Bone marrow (tissue), 2 donors: ENCODE measurements at places on chromosomes 12 and 14.

- no peak for DNase-seq
Measured at GRCh38 chr12:9367828-9368227, 159.6 kb upstream of the PZP start.

GRCh38 chr12:43318021-43318420, 234.0 kb downstream of the ADAMTS20 start:
- no peak for DNase-seq

GRCh38 chr12:1929241-1929984, 11.0 kb upstream of the CACNA2D4 start:
- DNase-seq: no peak

DNA sequence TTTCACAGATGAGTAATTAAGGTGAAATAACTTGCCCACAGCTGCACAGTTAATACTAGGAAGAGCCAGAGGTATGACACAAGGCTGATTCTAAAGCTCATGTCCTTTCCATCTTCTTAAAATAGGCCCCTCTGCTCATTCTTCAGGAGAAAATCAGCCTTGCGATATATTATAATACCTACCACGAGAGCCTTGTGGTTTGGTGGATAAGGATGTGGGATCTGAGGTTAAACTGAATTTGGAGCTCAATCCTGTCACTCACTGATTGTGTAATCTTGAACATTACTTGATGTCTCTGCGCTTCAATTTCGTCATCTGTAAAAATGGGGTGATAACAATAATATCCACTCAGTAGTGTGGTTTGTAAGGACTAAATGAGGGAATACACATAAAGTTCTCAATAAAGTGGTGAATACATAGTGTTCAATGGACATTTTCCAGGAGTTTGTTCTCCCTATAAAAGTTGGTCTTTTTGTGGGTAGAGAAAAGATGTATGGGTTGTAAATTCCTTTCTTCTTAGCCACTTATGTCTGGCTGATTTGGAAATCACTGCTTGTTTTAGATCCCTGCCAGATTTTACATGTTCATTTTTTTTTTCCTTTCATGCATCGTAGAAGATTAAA, 25.1 kb upstream of the ATP2B1 start:
- peak; percentile 80 for DNase-seq

DNA sequence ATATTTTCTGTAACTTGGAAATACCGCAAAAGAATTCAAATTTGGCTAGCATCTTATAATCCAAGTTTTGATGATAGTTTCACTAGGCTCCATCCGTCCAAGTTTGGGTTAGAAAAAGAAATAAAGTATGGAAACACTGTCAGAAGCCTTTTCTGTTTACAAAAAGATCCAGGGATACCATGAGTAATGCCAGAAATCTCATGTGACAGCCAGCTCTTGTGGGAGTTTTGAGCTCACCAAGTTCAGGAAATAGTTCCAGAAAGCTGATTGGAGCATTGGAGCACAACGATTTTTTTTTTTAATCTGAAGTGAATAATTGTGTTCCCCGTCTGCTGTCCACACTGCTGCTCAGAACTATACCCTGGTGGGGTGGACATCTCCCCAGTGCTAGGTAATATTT, 229.7 kb upstream of the NPAS3 start:
- no peak for DNase-seq

- no peak for DNase-seq
Measured at GRCh38 chr12:130286741-130287440, 50.8 kb upstream of the PIWIL1 start.

DNA sequence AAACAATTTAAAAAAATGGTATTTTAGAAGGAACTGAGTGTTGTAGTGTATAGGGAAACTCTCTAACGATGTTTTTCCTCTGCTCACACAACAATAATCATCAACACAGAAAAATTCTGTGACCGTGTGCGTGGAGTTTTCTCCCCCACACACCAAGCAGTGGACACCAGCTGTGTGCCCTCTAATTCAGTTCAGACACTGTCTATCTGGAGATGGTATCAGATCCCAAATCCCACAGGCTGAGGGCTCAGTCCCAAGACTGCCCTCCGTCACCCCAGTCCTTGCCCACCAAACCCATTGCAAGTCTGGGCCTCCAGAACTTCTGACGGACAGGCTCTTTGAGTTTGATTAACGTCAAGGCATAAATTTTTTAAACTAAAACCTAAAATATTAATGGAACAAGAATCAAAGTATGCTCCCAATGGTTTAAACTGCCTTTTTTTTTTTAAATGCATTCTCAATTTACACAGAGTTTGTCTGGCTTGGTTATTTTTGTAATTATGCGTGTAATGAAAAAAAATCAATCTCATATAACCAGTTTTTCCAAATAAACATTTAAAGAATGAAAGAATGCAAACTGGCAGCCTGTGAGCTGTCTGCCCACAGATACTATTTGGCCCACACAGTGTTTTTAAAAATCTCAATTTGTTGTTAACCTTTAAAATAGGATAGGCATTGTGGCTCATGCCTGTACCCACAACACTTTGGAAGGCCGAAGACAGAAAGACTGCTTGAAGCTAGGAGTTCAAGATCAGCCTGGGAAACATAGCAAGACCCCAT, 19.2 kb downstream of the BLTP3B start:
- DNase-seq: no peak

DNA sequence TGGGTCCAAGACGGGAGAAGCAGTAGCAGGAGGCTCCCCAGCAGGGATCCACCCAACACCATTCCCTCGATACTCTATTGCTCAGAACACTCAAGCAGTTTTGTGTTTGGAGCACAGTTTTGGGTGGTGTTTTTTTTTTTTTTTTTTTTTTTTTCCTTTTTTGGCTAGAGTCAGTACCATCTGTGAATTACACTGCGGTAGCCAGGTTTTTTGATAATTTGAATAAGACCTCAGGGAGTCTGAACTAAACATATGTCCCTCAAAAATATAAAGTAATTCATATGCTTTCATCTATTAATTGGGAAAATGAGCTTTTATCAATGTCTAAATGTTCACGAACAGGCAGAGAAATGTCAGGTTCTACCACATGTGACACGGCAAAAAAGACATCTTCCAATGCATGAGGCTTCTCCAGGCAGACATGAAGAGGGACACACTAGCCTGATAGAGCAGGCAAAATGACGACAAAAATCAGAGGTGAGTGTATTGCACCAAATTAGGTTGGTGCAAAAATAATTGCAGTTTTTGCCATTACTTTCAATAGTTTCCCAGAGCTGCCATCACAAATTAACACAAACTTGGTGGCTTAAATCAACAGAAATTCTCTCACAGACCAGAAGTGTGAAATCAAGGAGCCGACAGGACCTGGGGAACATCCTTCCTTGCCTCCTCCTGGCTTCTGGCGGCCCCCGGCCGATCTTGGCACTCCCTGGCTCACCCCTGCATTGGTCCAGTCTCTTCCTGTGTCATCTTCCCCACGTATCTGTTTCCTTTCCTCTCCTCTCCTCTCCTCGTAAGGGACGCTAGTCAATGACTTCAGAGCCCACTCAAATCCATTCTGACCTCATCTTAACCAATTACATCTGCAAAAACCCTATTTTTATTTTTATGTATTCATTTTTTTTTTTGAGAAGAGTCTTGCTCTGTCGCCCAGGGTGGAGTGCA, 33.9 kb downstream of the FOXN3 start:
- DNase-seq: no peak

DNA sequence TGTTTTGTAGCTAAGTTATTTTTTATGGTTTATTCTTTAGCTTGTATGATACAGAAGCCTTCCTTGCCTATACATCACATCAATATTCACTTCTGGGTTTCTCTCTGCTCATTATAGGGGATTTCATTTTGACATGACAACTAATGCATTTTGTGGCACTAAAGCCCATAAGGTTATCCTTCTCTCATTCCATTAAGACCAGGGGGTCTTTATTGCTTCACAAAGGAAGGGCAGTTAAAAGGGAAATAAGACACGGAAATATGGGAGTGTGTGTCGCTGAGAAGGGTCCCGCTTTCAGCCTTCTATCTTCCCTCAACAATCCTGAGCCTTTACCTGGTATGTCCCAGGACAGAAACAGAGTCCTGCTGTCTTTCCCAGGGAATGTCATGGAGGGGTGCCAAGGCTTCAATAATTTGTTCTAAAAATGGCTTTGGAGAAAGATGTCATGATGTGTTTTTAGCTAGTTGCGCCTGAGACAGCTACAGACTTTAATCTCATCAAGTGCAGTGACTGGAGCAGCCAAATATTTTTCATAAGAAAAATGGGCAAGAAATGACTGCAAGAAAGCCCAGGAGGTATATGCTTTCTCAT, 1145.4 kb upstream of the TMEM132C start:
- DNase-seq: no peak

- DNase-seq: no peak
Measured at GRCh38 chr14:78697341-78697740, 527.2 kb downstream of the NRXN3 start.

GRCh38 chr12:1289371-1290155, 298.5 kb downstream of the ERC1 start:
- DNase-seq: no peak

DNA sequence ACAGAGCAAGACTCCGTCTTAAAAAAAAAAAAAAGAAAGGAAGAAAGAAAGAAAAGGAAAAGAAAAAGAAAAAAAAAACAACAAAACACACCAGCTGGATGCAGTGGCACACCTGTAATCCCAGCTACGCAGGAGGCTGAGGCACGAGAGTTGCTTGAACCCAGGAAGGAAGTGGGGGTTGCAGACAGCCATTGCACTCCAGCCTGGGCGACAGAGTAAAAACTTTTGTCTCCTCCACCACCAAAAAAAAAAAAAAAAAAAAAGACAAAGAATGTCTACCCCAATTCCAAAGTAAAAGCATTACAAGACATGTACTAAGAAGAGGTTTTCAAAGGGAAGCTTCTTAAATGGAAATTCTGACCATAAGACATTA, 53.4 kb downstream of the HNRNPC start:
- DNase-seq: no peak

DNA sequence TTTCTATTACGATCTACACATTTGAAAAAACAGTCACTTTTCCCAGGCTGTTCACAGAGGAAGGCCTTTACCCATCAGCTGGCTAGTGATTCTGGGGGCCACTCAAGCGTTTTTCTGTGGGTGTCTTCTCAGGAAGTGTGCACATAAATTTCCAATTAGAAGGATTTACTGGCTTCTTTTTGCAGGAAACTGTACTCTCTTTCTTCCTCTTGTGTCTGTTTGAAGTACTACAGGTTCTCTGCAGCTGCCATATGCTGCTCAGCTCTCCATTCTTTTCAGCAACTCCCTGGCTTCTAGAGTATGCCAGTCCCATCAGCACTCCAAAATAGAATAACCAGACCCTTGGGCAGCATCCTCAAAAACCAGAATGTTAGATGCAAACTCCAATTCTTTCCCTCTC, 110.4 kb upstream of the NAV3 start:
- DNase-seq: no peak

DNA sequence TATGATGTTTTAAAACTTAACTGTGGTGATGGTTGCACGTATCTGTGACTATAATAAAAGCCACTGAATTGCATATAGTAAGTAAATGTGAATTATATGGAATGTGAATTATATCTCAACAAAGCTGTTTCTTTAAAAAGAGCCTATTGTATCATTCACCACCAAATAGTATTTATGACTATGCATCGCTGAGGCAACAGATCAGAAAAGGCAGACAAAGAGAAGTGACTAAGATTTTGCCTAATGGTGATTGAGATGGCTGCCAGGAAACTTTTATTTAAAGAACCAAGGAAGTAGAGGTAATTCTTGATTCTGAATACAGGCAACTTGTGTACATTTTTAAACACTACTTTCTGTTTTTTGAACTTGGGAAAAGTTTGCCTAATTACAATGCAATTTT, 31.7 kb downstream of the DHRS7 start:
- DNase-seq: no peak

GRCh38 chr12:66915306-66915904, 236.5 kb upstream of the GRIP1 start:
- no peak for DNase-seq

GRCh38 chr14:34035177-34035933, 84.5 kb upstream of the EGLN3 start:
- no peak for DNase-seq

DNA sequence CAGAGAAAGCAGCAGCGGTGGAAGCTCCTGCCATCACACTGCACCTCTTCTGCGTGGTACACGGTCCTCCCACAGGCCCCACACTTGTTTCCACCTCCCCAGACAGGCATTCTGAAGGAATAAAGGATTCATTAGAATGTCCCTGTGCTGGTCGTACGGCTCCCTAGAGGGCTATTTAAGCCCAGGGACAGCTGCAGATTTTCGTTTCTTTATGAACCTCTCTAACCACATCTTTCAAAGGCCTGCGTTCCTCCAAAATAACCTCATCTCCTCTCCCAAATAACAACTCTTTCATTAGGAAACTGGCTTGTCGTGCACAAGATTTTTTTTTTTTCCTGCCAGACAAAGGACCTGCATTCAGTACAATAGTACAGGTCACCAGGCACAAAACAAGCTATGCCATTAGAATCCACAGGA, 12.7 kb downstream of the CSRP2 start:
- no peak for DNase-seq

- no peak for DNase-seq
Measured at GRCh38 chr12:452667-453210, 7.0 kb upstream of the B4GALNT3 start.

- no peak for DNase-seq
Measured at GRCh38 chr12:111406474-111407376, 1.0 kb downstream of the SH2B3 start.

- no peak for DNase-seq
Measured at GRCh38 chr12:93818488-93819049, 141.4 kb downstream of the CRADD start.

GRCh38 chr12:6559500-6559899, 3.7 kb upstream of the IFFO1 start:
- no peak for DNase-seq

DNA sequence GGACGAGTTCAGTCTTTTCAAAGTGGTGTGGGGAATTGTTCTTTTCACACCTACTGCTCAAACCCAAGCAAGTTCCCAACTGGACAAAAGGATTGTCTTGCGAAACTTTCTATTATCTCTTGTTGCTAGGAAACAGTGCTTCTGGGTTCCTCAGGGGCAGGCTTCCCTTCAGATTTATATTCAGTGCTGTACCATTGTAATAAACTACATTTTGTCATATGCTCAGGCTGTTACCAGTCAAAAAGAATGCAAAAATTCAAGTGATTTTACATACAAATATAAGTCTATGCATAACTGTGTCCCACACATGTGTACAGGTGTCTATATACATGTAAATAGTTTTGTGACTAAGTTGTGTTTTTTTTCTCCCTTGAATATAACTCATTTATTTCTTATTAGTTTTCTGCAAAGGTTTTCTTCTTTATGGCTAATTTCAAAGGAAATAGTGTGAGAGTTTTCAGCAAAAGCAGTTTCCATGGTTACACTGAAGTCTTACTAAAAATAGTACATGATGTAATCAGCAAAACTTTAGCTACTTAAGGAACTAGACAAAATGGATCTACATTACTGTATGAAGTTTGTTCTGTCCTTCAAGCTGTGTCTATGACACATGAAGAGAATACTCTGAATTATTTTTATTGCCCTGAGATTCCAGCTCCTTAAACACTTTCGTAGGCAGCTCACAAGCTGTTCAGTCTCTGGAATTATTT, 430.2 kb upstream of the TMPO start:
- DNase-seq: no peak

- DNase-seq: peak; percentile 74
Measured at GRCh38 chr14:22460461-22461195, 128.4 kb downstream of the DAD1 start.
